HL-60 (cell line): ENCODE measurements at places on chromosomes 3 and 15.

GRCh38 chr15:70006259-70007147, 91.2 kb downstream of the TLE3 start:
- no peak for DNase-seq

- DNase-seq: no peak
These were observed 53.5 kb downstream of the TLE3 start for GRCh38 chr15:70044168-70044567.

DNA sequence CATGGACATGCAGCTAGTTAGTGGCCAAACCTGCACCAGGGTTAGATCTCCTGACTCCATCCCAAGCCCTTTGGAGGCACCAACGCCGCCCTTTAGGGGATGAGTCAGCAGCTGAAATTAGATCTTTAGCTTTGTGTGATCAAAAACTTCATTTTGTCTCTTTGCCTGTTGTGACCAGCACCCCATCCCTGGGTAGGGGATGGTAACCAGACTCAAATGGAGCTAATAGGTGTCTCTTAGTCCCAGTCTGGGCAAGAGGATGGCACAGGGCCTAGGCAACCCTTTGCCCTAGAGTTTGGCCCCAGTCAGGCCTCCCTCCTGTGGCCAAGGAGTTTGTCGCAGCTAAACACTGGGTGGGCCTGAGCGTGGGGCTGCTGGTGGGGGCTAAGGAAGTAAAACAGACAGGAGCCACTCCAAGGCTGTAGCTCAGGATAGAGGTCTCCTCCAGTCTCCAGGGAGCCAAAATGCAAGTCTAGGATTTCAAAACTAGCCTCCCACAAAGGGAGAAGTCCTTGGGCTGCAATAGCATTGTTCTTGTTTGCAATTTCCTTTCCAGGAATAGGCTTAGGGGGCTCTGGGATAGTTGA, 105.1 kb downstream of the CPN2 start:
- no peak for DNase-seq

GRCh38 chr15:72147418-72147817, 29.2 kb downstream of the SENP8 start:
- no peak for DNase-seq

DNA sequence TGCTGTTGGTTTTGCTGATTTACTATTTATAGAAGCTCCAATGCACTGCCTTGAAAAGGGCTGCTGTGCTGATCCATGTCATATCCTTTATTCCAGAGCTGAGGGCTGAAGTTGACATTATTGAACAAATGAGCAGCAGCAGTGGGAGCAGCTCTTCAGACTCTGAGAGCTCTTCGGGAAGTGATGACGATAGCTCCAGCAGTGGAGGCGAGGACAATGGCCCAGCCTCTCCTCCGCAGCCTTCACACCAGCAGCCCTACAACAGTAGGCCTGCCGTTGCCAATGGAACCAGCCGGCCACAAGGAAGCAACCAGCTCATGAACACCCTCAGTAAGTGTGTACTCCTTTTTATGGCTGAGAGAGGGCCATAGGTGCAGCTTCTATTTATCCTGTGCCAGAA, 8.8 kb downstream of the EAF1 start:
- DNase-seq: no peak

DNA sequence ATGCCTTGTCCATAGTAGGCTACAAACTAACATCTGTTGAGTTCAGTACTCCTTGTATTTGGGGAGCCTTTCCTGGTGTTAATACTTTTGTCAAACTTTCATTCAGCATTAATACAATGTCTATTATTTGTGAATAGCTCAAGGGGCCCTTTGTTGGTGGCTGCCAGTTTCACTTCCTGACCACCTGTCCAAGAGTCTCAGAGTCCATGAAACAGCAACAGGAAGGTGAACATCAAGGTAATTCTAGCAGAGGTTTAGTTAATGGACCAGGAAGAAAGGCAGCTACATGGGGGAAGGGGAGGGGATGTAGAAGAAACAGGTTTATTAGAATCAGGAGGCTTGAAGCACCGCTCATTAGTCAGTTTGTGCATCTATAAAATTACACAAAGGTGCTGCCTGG, 386.9 kb downstream of the PDCD6IP start:
- no peak for DNase-seq

- DNase-seq: no peak
These were observed 408.2 kb upstream of the THBS1 start for GRCh38 chr15:39172380-39173281.

DNA sequence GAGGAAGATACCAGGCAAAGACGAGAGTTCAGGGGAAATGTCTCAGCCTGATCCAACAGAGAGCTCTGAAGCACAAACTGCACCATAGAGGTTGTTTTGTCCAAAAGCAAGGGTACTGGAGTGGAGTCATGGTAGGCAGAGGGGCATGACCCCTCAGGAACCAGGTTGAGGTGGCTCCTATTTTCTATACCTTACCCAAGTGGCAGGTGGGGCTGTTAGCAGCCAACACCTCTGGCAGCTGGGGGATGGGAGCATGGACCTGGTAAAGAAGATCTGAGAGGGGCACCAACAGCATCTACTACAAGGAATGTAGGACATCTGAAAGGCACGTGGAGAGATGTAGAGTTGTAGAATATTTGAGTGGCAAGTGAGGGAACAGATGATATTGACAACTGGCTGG, 85.2 kb downstream of the GAP43 start:
- DNase-seq: no peak

GRCh38 chr15:27861171-27861570, 237.9 kb downstream of the OCA2 start:
- no peak for DNase-seq

DNA sequence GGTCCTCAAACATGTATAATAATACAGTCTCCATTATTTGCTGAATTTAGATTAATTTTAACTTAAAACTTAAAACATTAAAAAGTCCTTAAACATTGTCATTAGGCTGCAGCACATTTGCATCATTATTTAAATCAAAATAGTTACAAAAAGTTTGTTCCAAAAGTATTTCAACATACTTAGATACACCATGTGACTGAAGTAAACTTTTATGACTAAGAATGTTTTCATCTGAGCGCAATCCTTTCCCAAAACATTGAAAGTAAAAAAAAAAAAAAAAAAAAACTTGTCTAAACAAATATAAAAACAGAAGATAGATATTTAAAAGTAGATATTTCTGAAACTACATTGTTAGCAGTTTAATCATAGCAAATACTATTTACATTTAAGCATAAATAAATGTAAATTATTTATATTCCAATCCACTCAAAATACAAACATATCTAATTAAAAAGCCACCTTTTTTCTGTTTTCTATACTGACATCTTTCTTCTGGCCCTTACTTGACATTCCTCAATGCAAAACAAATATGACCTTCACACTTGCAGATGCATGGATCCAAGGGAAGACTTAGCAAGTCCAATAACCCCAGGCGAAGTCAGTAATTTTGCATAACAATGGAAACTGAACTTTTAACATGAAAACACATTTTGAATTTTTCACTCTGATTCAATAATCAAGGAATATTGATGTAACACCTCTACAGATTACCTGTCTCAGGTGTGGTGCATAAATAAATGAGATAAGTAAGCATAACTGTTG, 10.3 kb downstream of the FAM227B start:
- no peak for DNase-seq

GRCh38 chr15:72368899-72369298, 6.9 kb downstream of the HEXA start:
- peak; percentile 43 for DNase-seq

DNA sequence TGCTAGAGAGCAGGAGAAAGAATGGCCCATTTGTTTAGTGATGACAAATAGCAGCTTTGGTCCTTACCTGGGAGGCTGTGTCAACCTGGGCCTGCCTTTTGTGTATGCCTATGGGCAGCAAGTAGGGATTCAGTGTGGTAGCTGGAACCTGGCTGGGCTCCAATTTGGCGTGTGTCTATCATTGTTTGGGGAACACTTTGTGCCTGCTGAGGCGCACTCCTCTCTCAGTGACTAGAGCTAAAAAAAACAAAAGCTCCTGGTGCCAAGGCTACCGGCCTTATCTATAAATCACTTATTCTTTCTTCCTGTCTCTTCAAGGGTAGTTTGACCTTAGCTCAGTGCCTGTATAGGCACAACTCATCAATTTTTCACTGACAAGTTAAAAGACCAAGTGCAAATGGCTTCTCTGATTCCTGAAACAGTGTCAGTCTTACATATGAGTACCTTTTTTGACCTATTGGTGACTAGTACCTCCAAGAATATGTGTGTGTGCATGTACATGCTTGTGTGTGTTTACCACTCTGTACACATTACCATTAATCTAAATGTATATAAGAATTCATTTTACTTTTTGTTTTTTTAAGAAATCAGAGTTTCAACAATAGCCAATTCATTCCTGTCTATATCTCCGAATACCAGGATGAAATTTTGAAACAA, 54.6 kb downstream of the GMNC start:
- no peak for DNase-seq

GRCh38 chr3:123832692-123833397, 51.3 kb downstream of the MYLK start:
- DNase-seq: no peak

- no peak for DNase-seq
These were observed 58.3 kb upstream of the CFAP20DC start for GRCh38 chr3:59107856-59108815.

DNA sequence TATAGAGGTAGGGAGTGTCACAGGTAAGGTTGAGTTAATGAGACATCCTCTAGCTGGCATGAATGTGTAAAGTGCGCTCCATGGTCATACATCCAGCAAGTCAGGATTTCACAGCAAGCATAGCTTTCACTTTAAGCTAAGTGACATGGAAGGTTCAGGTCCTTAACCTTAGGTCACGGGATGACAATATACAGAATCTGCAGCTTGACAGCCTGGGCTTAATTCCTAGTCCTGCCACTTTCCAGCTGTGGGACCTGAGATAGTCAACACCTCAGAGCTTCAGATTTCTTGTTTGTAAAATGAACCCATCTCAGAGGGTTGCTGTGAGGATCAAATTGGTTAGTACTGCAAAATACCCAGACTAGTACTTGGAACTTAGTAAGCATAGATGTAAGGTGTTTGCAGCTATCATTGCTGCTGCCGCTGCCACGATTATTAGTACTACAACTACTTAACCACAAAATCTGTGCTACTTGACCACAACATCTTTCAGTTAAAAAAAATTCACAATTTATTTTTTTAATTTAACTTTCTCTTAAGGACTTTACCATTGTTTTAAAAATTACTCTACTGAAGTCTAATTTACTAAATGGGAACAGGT, 890.1 kb upstream of the CFAP20DC start:
- DNase-seq: no peak

DNA sequence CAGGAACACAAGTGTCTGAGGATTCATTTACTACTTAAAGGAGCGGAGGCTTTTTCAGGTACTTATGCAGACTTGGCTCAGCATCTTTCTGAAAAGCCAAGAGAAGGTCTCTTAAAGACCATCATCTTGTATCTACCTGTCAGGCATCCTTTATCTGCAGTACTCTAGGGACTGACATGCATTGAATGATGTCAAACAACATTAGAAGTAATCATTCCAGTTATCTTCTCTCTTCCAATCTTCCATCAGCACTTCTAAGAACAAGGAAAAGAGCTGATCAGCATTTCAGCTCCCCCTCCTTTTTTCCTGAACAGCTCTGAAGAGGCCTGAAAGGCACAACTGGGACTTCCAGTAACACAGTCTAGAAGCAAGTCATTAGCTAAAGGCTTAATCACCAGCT, 214.8 kb downstream of the KCNH8 start:
- no peak for DNase-seq

DNA sequence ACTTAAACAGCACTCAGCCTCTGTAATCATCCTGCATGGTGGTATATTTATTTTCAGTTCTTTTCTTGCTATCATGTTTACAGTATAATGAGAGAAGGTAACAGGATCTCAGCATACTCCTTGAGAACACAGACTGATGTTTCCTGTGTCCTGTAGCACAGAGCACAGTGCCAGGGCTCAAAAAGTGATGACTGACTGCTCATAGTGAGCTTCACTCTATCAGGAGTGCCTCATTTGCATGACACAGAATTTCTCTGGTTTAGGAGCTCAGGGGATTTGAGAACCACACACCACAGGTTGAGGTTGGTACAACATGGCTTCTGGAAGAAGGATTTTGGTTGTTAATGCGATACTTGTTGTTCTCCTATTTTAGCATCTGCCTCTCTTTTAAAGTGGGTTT, 68.5 kb upstream of the SLC2A2 start:
- no peak for DNase-seq

DNA sequence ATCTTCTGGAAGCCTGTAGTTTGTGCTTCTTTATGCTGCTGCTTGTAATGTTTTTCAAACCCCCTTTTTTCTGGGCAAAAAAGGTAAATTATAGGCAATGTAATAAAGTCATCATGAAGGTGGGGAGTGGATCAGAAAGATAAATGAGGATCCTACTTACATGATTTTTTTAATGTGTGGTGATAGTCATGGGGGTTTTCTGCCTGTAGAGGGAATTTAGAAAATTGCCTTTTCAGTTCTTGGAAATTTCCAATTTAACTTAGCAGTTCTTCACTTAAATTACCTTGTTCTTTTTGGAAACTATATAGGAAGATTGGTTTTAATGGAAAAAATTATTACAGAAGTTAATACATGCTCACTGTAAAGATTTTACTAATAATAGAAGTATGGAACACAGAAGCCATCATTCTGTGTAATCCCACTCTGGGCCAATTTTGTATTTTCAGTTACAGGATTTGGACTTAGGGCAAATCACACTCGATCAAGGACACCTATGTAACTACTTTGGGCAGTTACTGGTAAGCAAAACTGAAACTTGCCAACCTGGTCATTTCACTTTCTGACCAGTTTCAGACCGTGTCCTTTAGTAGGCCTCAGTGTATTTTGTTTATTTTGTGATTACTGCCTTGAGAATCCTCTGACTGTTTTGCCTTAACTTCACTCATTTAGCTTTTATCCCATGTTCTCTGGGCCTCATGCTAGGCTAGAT, 10.5 kb upstream of the SCAANT1 start:
- no peak for DNase-seq

GRCh38 chr3:152416808-152417580, 148.3 kb downstream of the MBNL1 start:
- no peak for DNase-seq

DNA sequence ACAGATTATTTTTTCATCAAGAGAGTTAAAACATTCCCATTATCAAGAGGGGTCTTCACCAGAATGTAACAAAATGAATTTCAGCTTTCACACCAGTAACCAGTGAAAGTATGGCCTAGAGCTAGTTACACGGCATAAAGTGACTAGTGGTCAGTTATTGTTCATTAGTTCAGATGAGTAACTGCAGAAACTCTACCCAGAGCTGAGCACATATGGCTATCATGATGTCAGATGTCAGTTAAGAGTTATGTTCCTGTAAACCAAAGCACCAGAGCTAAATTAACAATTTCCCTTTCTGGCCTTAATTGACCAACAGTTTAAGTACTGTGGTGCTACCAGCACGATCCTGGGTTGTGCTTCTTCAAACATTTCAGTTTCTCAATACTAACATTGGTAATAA, 6.6 kb upstream of the MRPS25 start:
- no peak for DNase-seq

GRCh38 chr3:157300981-157301663, 135.5 kb upstream of the PTX3 start:
- no peak for DNase-seq
